Stimulated activated CD8-positive, alpha-beta memory T cell treated with anti-CD3 and anti-CD28 coated beads, Interleukin-7, amount 100 ng/mL, for 1 hour (primary cell): ENCODE measurements at places on chromosomes 5 and 9.

- no peak for DNase-seq
Measured at GRCh38 chr5:37043693-37044092, 167.1 kb downstream of the NIPBL start.

- DNase-seq = no peak
Measured at GRCh38 chr9:3893519-3893918, 367.7 kb upstream of the RFX3 start.

- DNase-seq = no peak
Measured at GRCh38 chr5:165139262-165139661, 1633.8 kb downstream of the MAT2B start.

- no peak for DNase-seq
Measured at GRCh38 chr9:104895572-104895971, 32.4 kb downstream of the ABCA1 start.

GRCh38 chr9:129458663-129459546, 162.0 kb downstream of the C9orf50 start:
- DNase-seq = no peak

DNA sequence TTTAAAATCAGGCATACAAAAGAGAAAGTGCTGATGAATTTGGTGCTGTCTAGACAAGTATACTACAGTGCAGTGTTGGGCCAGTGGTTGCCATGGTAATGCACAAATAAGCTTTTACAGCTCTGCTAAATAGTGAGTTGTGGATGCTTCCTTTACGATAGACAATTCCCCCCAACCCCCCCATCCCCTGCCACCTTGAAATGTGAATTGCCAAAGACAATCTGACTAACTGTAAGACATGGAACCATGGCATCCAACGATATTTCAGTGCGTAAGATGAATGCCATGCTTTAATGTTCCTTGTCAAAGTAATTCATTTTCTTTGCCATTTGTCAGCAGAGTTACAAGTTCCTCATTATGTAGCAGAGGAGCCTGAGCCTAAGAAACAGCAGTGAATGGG, 91.5 kb upstream of the NREP start:
- no peak for DNase-seq

DNA sequence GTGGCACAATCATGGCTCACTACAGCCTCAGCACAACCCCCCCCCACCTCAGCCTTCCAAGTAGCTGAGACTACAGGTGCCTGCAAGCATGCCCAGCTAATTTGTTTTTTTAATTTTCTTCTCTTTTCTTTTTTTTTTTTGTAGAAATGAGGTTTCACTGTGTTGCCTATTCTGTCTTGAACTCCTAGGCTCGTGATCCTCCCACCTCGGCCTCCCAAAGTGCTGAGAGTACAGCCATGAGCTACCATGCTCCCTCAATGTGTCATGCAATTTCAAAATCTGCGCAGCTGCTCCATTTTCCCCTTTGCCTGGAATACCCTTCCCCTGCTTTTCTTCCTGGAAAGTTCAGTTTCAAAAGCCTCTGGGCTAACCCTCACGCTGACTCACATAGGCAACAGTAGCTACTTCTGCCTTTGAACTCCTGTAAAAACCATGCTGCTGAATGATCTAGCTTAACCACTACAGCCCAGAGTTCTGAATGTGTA, 71.0 kb upstream of the IL7R start:
- DNase-seq = no peak

DNA sequence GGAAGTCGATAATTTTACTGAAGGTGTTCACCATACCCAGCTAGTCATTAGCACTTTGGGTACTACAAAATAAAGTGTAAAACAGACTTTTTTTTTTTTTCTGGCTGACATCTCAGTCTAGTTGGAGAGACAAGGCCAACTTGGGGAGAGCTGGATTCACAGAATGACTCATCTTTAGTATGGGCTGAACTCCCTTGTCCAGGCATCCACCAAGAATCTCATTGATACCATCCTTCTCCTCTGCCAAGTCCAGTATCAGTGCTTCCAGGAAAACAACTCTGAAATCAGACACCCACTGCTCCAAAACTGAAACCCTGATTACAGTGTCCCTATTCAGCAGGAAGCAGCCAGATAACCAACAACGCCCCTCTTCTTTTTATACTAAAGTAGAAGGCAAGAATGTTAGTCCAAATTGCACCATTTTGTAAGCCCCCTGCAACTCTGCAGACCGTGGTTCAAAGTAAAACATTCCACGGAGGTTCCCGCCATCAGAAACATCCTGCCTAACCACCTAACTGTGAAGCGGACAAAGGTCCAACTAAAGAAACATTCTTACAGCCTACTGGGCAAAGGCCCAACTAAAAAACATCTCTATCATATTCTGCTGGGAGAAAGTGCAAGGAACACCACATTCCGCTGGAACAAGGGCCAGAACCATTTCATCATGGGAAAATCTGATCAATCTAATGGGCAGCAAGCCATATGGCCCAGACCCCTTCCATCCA, 728.2 kb downstream of the BRINP1 start:
- DNase-seq = no peak

DNA sequence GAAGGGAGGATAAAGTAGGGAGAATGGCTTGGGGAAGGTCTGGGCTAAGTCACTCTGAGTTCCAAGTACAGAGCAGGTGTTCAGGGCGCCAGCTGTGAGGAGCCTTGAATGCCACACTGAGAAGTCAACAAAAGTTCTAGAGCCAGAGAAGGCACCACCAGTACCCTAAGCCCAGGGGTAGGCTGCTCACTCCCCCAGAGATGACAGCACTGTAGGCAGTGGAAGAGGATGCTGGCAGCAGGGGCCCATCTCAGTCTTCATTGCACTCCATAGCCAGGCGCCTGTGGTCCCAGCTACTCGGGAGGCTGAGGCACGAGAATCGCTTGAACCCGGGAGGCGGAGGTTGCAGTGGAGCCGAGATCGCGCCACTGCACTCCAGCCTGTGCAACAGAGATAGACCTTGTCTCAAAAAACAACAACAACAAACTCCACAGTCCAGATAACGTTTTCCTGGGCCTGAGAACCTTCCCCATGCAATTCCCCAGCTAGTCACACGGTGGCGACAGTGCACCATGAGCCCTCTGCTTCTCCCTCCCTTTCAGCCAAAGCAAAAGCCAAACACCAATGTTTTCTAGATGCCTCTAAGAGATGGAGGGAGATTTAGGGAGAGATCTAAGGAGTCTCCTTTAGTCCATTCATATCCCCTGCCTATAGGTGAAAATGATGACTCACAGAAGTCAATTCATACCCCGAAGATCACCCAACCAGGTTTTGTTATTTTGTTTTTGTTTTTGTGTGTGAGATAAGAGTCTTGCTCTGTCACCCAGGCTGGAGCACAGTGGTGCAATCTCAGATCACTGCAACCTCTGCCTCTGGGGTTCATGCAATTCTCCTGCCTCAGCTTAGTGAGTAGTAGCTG, 19.8 kb upstream of the NSD1 start:
- peak; percentile 58 for DNase-seq

- no peak for DNase-seq
Measured at GRCh38 chr9:2725898-2726649, 8.8 kb downstream of the KCNV2 start.

DNA sequence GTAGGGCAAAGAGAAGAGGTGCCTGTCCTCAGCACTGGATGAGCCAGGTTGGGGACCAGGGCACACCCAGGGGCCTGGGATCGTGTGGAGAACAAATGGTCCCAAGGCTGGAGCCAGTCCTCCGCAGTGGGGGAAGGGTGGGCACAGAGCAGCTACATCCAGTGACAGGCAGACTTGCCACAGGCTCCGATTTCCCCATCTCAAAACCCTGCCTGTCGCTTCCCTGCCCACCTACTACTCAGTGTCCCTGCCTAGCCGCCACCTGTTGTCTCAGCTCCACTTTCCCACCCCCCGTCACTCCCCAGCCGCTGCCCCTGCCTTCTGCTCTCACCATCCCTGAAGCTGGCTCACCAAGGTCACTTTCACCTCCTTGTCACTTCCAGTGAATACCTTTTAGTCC, 13.9 kb upstream of the ENHO start:
- no peak for DNase-seq

- no peak for DNase-seq
Measured at GRCh38 chr9:15286161-15286821, 20.7 kb downstream of the TTC39B start.

DNA sequence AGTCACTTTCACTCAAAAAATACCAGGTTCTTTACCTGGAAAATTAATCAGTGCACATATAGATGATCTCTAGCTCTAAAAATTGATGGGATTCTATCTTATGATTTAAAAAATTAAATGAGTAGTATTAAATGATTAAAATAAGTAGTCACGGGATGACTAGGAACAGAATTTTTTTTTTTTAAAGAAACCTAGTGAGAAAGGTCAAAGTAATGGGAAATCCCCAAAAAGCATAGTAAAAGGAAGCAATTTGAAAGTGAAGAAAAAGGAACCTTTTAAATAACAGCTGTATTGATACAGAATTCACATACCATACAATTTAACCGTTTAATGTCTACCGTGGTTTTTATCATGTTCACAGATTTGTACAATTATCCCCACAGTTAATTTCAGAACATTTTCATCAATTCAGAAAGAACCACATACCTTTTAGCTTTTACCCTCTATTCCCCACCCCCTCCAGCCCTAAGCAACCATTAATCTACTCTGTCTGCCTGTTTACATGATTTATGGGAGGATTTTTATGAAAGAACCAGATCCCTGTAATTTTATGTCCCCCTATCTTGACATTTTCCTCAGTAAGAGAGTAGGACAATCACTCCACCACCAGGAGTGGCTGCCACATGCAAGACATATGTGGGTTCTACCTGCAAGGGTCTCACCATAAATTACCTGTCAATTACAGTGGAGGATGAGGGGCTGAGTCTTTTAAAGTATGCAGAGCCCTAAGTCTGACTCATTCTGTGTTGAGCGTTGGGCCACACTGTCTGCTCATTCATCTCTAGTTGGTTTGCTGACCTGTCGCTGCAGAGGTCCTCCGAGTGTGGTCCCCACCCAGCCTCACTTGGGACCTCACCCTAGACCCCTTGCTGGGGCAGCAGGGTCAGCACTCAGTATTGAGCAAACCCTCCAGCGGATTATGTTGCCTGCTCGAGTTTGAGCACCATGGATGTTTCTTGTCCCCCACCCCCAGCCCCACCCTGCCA, 16.0 kb downstream of the ANKRD33B start:
- no peak for DNase-seq

DNA sequence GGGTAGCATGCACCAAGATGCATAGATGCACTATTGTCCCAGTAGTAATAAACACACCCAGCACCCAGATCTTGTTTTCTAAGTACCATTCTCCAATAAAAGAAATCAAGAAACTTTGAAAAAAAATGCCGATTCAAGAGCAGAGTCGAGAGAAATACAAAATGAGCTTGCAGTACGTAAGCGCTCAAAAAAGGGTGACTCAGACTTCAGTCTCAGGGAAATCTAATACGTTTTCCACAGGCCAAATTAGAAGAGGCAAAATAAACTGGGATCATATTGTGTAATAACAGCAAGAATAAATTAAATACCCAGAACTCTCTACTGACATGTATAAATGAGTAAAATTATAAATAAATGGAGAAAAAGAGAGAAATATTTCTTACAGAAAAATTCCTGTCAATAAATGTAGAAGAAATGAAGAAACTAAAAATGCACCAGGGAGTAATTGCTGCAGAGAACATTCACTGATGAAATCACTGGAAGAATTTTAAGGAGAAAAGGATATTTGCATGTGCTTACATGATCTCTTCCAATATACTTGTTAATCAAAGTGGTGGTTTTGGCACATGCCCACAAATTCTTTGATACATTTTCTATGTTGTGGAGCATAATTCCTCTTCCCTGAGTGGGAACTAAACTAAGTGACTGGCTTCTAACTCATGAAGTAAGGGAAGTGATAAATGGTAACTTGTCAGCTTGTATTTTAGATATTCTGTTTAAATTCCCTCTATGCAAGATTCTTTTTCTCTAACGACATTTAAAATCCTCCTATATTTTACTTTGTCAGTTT, 567.6 kb upstream of the ADAMTS16 start:
- no peak for DNase-seq

DNA sequence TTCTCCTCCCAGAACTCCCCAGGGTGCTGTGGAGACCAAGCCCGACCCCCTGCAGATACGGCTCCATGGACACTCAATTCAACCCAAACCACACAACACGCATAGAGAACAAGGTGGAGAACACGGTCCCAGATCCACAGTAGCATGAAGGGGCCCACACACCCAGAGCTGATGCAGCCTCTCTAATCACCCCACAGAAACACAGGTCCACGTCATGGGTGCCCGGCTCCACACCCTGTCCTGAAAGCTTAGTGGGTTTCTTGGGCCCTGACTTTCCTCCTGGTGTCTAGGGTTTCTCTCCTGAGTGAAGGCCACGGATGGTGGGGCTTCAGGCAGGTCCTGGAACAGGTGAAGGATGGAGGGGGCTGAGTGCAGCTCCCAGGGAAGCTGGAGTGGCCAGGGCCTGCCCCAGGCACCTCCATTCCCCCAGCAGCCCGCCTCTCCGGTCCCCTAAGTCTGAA, 1.5 kb upstream of the SLC23A1 start:
- no peak for DNase-seq

DNA sequence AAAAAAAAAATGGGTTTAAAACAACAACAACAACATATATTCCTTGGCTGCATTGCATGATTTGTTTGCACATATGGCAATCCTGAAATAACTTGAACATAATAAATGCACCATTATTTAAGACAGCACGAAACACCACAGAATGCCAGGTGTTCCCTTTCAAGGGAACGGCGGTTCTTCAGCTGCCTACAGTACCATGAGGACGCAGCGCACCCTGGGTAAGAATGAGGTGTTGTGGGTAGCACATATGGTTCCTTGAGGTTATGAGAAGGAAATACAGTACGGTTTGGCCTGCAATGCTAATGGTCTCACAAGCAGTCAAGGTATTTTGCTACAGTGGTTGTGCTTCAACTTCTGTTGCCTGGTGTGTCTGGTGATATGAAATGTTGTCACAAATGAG, 174.8 kb downstream of the SLC12A2 start:
- no peak for DNase-seq

GRCh38 chr5:88248743-88249540, 19.7 kb downstream of the TMEM161B start:
- no peak for DNase-seq

DNA sequence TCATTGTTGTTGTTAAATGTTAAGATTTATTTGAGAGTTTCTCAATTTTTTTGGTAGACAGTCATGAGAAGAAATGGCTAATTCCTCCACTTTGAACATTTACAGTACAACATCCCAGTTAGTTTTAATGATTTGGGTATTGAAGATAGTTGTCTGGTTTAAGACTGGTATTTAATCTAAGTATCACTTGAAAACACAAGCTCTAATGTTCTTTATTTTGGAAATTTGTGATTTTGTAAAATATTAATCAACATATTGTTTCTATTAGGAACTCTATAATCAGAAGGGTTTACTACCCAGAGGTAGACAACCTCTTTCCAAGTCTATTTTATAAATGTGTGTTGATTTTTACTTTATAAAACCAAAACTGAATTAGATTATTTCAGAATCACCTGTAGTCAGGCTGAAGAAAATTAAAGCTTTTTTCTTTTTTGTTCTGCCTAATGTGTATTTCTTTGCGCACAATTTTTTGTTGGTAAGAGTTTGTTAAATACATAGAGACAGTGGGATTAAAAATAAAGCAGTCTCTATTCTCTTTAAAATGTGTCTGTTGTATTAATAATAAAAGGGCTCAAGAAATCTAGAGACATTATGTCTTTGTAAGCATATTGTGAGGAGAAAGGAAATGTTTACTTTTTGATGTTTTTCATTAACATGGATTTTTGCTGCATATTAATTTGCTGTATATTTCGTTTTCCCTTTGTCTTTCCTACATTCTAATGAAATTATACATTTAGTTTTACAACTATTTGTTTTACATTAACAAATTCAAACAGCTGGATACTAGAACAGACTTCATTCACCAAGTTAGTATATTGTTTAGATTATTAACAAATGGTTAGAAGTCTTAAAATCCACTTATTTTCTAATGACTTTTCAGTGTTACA, 3.9 kb upstream of the PURA start:
- no peak for DNase-seq

- DNase-seq = no peak
Measured at GRCh38 chr9:12699529-12699928, 6.3 kb downstream of the TYRP1 start.
